ENCODE measurements at places on chromosomes 12 and 14.
A peak's percentile ranks its signal among the peaks of the same experiment; 100 is the strongest.

GRCh38 chr12:118494776-118495175 lies 118.4 kb downstream of the SUDS3 start:
- DNase-seq = no peak

DNA sequence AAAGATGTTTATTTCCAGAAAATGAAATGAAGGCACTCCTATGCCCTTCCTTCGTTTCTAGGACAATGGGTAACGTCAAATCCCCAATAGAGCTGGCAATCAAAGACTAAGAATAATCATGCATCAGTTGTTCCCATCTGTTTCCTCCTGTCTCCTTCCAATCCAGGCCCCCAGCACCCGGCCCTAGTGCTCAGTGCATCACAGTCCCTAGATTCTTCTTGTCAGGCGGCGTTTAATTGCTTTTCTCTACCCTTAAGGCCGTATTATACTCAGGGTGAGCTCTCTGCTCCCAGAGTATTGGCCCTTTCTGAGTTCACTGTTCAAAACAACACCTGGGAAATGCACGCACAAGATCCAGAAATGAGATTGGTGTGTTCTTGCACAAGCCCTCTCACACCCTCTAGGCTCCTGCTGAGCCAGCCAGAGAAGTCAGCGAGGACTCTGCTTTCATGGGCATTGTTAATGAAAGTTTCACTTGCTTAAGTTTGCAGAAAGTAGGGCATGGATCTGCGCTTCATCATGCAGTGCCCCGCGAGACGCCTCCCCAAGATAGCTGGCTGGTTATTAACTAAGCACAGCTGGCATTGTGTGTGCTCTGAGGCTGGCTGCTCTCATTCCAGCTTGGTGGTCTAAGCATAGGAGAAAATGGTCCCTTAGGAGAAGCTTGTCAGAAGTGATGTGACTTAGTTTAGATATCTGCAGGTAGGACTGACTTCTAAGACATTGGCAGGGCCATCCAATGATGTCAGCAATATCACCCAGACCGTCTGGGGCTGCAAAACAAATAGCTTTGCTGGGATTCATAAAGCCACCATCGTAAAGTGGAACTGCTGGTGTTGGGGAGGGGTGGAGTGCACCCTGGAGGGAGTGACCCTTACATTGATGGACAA lies 28.7 kb downstream of the CRACR2A start:
- no peak for DNase-seq

- DNase-seq = no peak
These were observed 109.5 kb downstream of the FOXG1 start for GRCh38 chr14:28875934-28876571.

DNA sequence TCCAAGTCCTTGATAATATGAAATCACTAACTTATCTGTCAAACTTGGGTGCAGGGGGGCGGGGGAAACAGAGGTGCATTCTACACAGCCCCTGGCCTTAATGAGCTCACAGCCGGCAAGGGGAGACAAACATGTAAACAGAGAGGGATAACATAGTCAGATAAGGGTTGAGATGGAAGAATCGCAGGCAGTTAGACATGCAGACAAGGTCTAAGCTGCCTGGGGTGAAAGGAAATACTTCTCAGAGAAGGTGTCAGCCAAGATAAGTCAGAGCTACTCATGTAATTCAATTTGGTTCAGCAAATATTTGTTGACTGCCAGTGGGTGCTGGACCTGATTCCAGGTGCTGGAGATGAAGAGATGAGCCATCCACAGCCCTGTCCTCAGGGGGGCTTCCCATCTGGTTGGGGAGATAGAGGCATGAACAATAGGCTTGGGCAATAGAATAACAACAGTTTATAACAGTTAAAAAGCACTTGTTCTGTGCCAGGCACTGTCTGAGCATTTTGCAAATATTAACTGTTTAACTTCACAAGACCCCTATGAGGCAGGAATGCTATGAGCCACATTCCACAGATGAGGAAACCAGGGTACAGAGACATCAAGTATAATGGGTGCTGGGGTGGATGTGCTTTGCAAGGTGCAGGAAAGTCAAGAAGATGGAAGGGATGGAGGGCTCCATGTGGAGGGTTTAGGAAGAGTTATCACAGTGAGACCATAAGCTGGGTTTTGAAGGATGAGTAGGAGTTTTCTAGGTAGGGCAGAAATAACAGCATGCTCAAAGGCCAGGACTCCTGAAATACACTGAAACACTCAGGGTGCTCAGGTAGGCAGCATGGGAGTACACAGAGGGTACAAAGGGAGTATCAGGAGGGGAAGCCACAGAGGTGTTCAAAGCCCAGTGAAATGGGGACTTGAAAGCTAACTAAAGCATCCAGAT lies 79.0 kb downstream of the WSCD2 start:
- DNase-seq = no peak

GRCh38 chr12:25040593-25040992 lies 91.7 kb upstream of the BCAT1 start:
- DNase-seq = no peak

GRCh38 chr12:6567112-6567670 lies 900 bp downstream of the NOP2 start:
- DNase-seq = no peak

- no peak for DNase-seq
These were observed 93.4 kb downstream of the ADGRD1 start for GRCh38 chr12:131046813-131047788.

DNA sequence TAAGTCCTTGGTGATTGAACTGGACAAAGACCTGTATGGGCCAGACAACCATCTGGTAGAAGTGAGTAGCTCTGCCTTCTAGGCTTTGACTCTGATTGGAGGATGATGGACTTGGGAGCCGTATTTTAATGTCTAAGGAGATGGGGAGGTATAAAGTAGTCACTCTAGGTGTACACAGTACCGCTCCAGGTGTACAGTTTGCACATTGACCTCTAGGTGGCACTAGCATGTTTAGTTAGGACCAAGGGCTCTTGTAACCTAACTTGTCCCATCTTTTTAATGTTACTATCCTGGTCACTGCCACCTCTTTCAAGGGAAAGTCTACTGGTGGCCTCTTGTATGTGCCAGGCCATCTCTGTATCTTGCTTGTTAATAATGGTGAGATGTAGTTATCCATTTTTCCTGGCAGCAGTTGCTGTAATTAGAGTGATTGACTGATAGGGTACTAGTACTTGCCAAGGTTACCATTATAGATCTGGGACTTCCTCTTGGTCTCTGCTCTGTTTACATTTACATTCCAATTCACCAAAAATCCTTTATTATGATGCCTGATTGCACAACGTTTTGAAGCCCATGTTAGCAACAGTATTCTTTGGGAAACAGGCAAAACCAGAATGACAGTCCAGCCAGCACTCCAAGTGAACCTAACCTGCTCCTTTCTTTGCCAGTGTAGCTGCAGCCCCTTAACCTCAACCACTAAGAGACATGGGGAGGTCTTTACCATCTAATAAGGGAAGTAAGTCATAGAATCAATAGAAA lies 3.6 kb downstream of the SMARCD1 start:
- peak; percentile 51 for DNase-seq

DNA sequence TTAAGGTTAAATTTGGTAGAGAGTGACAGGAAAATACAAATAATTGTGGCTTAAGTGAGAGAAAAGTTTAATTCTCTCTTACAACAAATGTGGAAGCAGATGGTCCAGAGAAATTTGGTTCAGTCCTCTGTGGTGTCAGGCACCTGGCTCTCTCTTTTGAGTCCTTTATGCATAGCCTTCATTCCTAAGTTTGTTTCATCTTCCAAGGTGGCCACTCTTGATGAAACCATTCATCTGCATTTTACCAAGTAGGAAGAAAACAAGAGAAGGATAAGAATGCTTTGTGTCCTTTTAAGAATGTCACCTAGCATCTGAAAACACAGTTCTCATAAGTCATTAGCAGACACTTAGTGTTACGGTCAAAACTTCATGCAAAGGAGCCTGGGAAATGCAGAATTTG lies 442.5 kb downstream of the CCER1 start:
- no peak for DNase-seq

GRCh38 chr12:67453191-67453590 lies 184.0 kb downstream of the CAND1 start:
- no peak for DNase-seq

- peak; percentile 43 for DNase-seq
These were observed 59.7 kb upstream of the NAP1L1 start for GRCh38 chr12:76144245-76144549.

DNA sequence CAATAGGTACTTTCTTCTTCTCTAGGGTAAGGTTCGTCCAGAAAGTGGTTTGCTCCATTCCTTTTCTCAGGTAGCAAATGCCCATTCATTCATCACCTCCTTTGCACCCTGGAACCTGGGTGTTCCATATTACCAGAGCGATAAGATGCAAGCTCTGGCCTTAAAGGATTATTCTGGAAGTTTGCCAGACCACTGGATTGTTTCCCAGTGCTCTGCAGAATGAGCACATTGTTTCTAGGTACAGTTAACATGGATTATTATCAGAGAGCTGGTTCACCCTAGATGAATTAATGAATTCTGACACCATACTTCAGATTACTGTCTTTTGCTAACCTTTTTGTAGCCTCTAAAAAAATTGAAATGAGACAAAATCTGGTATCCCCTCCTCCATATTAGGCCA lies 170.9 kb upstream of the BMP4 start:
- DNase-seq = no peak

- no peak for DNase-seq
These were observed 32.4 kb downstream of the IQSEC3 start for GRCh38 chr12:98924-99352.

DNA sequence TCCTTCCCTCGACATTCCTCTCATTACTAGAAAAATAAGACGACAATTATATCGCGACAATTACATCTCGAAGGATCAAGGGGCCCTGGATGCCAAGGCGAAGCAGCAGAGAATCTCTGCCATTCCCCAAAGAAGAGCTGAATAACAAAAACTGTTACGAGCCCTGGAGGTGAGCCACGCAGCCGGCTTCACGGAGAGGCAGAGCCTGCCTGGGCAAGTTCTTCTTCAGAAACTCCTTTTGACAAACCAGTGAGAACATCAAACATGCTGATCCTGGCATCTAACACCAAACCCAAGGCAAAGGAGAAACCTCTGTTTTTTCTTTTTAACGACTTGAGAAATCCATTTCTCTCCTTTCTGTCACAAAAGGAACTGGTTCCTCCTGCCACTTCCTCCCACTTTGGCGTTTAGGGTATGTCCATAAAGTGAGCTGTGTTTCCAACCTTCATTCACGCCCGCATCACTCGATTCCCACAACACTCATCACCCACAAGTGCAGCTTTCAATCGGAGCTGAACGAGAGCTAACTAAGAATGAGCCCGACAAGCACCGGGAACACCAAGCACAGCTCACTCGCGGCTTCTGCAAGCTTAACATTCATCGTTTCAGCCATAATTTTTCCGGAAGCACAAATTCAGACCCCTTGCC lies 21.5 kb downstream of the CCDC88C start:
- no peak for DNase-seq

DNA sequence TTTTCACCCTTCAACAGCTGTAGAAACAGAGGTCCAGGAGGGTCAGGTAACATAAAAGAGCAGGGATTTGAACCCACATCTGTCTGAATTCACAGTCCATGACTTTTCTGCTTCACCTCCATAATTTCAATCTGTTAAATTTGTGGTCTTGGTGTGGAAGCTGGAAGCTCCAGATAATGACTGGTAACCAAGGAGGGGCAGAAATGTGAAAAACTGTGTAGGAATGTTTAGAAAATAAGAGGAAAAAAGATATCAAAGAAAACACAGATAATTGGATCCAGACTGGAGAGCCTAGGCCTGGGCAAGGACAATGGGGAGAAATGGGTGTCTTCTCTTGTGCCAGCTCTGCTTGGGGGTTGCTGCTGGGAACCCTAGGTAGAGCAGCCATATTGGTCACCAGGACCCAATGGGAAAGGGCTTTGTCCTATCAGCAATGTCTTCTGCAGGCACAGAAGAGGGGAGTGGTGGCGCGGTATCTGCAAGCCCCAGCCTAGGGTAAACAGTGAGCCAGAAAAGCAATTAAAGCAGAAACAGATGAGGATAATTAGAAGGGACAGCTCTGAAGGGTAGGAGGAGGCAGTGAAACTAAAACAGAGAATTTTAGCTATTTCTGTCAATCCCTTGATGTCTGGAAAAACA lies 54.3 kb upstream of the CCDC91 start:
- no peak for DNase-seq

DNA sequence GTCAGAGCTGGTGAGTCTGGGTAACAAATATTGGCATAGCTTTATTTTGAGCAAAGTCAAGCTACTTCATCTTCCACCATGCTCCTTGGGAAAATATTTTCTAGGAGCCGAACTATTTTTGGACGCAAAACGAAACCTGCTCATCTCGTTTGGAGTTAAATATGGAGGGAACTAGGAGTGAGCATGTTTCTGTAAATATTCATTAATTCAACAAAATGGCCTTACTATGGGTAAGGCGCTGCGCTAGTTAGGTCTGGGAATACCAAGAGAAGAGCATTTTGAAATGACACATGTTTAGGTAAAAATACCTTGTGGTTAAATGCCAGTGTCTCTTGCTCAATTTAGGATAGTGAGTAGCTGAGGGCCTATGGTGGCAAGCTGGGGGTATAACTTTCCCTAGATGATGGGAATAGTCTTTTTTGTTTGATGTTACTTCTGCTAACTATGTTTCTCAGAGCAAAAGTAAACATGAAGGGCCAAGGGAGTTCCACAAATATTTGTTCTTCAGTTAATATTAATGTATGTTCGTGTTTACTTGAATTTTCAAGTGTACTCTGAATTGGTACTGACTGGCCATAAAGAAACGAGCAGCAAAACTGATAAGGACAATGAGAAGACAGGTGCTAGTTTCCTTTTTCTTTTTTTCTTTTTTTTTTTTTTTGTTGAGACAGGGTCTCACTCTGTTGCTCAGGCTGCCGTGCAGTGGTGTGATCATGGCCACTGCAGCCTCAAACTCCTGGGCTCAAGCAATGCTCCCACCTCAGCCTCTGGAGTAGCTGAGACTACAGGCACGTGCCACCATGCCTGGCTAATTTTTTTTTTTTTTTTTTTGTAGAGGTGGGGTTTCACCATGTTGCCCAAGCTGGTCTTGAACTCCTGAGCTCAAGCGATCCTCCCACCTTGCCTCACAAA lies 77.7 kb downstream of the MAP1LC3B2 start:
- no peak for DNase-seq

DNA sequence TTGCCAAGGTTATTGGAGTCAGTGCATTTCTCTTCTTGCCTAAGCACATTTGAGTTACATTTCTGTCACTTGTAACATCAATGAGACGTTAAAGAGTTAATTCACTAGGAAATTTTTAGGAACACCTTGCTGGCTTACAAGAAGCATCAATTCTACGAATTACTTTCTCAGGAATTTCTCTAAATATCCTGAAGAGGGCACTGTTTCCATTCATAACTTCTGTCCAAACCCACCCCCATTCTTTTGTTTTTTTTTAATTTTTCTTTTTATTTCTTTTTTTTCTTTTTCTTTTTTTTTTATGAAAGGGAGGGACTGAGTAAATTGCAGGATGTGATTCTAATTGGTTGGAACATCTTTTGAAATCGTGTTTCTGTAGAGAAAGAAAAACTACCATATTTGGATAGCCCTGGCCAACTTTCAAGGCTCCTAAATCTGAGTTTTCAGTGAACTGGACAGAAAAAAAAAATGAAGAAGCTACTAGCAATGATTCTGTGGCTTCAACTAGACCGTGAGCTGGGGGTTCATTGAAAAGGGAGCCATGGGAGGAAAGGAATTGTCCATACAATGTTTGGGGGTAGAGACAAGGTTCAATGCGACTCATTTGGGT lies 285.3 kb downstream of the DAD1 start:
- DNase-seq = peak; percentile 0

- DNase-seq = no peak
These were observed 166.6 kb downstream of the KTN1 start for GRCh38 chr14:55746558-55746957.
